Tracheal epithelial cell (primary cell): ENCODE measurements at places on chromosomes 2 and 18. TPM values are rescaled to one million over a fixed set of nuclear protein-coding genes. Genes with fewer than 3 reads are reported as not detected.

Gene HOXD10
- total RNA-seq: 0.48 TPM in 1 of 2 replicates, not detected in the other

Gene SCYGR6
- not detected in 2 replicates for total RNA-seq

Gene ABCB11
- total RNA-seq: under 0.01 TPM in 1 of 2 replicates, not detected in the other

Gene CRYGB
- not detected in 2 replicates for total RNA-seq

Gene CACNB4
- total RNA-seq: under 0.01 and 0.21 TPM in 2 replicates

Gene AQP12B
- not detected in 2 replicates for total RNA-seq

Gene TBR1
- not detected in 2 replicates for total RNA-seq

Gene VRK2
- total RNA-seq: 48.0 and 58.6 TPM in 2 replicates

Gene CDCA7
- total RNA-seq: 3.1 and 7.2 TPM in 2 replicates

Gene NGEF
- 0.21 and 0.96 TPM in 2 replicates for total RNA-seq

Gene INO80D
- 6.0 TPM in 2 replicates for total RNA-seq
